ENCODE measurements at places on chromosomes 13 and 19.

DNA sequence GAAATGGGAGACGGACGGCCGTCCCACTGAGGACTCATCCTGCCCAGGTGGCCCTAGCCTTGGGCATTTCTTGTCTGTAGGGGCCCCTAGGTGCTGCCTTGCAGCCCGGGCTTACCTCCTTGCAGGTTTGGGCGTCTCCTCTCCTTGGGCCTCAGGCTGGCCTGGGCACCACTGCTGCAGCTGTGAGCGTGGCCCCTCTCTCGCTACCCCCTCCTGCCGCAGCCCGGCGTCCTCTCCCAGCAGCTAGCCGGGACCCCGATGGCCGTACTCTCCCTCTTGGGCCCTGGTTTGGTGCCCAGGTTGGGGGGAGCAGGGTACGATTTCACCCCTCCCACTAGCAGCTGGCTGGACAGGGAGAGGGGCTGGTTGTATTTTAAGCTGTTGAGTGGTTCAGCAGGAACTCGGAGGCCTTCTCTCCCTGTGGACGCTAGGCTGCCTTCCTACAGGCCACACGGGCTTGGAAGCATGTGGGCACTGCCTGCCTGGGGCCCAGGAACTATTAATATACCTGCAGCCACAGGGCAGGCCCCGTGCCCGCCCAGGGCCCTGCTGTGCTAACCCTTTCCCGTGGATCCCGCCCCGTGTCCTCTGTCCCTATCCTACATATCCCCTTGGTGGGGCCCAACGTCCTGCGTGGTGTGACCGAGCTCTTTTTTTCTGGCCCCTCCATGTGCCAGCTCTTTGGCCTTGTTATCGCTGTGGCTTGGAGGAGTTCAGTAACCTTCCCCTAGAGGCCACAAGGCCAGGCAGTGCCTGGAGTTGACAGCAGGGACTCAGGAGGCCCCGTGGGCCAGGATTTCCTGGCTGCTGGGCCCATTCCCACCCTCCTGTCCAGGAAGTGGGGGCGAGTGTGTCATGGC, 11.7 kb downstream of the NDUFB7 start:
- DNase-seq = no peak

DNA sequence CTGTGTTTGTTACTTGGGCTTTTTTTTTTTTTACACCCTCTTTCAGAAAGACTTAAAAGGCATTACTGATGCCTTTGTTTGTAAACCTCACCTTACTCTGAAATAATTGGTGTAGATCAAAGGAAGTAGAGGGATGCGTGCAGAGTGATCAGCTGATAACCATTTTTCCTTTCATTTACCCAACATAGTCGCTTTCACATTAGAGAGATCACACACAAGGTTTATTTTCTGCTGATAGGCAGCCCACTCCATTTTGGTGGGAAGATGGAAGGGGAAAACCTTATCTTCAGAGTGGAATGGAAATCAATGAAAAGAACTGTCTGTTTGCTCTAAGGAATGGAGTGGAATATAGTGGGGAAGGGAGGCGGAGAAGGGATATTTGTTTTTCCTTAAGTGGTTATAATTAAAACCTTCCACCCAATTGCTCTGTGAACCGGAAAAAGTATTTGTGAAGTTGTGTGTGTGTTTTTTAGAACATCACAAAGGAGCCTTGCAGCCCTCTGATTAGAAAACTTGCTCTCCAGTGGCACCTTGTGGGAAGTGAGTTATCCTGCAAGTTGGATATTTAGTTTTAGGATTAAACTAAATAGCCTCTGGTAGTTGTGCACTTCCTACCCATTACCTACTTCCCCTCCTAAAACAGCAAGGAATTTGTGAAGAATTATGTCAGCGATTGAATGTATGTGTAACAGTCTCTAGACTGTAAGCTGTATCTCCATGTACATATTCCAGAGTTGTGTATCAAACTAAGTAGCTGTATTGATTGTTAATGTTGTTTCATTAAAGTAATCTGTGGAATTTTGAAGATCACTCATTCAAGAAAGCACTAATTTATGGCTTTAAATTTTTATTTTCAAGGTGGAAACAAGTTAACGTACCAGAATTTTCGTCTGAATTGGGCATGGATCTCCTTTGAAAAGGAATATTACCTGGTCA, 76.8 kb downstream of the FREM2 start:
- peak; percentile 52 for DNase-seq

- no peak for DNase-seq
These were observed 10.2 kb downstream of the DHRS12 start for GRCh38 chr13:51793570-51794271.

- DNase-seq = no peak
These were observed at the start of gene FAM187B for GRCh38 chr19:35228177-35228930. Gene FAM187B, minus strand, starts transcription at chr19:35228739. Its CDS starts 59 bp downstream, at chr19:35228680.

GRCh38 chr19:19107654-19108053, 30.6 kb downstream of the TMEM161A start:
- DNase-seq = no peak

DNA sequence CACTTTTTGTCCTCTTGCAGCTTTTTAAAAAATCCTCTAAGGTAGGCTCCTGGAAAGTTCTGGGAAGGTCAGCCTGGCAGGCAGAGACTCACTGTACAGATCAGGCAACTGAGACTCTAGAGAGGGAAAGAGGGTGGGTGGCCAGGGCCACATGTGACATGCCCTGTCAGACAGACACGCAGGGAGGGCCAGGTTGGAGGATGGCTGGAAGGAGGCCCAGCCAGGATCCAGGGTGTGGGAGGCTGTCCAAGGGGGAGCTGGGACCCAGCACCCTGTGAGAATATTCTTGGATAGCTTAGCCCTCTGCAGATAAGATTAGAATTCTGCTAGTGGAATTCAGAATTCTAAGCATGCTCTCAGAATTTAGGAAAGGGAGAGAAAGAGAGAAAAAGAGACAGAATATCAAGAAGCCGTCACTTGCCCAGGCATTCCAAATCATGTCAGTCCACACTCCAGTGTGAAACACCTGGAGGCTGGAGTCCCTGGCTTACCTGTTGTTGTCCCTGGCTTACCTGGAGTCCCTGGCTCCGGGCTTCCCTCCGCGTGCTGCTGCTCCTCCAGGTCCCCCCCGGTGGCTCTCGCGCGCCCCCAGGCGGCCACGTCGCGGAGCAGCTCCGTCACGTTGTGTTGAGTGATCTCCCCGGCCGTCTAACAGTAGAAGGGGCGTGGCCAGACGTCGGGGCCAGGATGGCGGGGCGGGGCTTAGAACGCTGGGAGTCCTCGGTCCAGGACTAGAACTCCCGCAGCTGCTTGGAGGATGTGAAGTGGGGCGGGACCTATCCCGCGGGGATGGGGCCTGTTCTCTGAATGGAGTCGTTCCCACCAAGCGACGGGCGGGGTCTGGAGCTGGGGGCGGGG, 2.8 kb upstream of the TNNI3 start:
- DNase-seq = peak; percentile 56

GRCh38 chr13:51283371-51283770, 56.1 kb upstream of the SERPINE3 start:
- no peak for DNase-seq

- no peak for DNase-seq
These were observed 14.8 kb downstream of the OPA3 start for GRCh38 chr19:45569619-45570421.

DNA sequence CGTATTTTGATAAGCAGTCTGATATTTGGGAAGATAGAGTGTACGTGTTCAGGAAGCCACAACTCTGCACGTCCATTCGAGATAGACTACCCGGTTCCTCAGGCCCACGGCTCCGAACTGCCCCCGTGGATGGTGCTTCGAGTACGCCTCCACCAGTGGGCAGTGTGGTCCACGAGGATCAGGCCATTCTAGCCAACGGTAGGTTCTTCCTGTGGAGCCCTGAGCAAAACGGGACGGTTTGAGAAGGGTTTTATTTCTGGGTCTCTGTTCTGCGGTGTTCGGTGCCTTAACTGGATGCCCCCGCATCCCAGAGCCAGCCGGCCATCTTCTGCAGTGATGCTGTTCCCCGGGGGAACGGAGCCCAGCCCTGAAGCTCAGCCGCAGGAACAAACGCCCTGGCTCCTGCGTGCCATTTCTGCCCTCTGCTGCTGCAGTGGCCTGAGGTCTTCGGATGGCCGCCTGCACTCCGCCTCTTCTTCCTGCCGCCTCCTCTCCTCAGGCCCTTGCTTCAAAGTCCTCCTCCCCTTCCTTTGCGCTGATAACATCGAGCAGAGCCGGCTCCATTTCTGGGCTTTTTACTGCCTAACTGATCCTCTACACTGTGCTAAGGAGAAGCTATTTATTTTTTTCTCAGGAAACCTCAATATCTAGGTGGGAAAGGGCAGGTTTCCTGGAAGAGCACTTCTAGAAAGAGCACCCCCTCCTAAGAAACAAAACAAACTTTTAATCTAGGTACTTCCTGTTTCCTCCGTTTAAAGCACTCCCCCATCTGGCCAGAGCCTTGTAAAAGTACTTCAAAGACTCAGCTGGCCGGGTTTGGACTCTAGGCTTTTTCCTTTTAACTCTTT, 36.2 kb upstream of the SLC46A3 start:
- DNase-seq = no peak

GRCh38 chr13:84481958-84482357, 599.7 kb upstream of the SLITRK1 start:
- no peak for DNase-seq

DNA sequence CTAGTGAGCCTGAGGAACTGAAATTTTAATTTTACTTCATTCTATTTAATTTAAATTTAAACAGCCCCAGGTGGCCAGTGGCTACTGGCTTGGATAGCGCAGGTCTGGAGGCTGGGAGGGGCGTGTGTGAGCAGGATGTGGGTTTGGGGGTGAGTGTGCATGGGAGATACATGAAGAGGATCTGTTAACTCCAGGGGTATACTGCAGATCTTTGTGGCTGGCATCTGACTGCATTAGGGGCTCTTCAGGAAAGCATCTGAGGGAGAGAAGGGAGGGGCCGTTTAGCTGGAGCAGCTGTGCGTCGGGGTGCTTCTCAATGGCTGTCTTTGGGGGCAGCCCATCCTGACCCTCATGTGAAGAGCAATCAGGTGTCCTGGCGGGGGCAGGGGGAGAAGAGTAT, 6.8 kb downstream of the SHANK1 start:
- DNase-seq = no peak

GRCh38 chr13:45055902-45056648, 64.2 kb upstream of the GTF2F2 start:
- DNase-seq = no peak

DNA sequence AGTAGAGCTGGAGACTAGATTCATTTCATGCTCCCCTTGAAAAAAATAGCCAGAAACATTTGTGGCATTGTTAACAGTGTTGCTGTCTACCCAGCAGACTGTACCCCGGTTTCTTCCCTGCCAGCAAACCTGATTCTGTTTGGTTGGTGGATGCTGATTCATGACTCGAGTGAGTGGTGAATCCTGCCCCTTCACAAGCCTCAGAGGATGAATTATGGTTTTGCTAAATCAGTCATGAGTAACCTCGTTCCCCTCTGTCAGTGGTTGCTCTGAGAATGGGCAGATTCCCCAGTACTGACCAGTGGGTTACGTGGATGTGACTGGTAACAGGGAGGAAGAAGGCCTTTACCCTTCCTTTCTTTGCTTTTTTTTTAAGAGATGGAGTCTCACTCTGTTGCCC, 10.1 kb downstream of the NLRP12 start:
- no peak for DNase-seq
